ENCODE measurements at places on chromosomes 16 and 17. TPM values are rescaled to one million over a fixed set of nuclear protein-coding genes. Genes with fewer than 3 reads are reported as not detected.

DNA sequence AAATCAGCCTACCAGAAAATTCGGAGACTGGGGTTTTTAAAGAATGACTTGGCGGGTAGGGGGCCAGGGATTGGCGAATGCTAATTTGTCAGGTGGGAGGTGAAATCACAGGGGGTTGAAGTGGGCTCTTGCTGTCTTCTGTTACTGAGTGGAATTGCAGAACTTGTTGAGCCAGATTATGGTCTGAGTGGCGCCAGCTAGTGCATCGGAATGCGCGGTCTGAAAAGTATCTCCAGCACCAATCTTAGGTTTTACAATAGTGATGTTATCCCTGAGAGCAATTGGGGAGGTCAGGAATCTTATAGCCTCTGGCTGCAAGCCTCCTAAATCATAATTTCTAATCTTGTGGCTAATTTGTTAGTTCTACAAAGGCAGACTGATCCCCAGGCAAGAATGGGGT, 762 bp upstream of the RBL2 start:
- DNase-seq, result no peak

Gene TSNAXIP1
- polyA plus RNA-seq, result 0.30 TPM

Gene ODAD4
- 0.50 TPM for polyA plus RNA-seq

Gene CLEC19A
- not detected for polyA plus RNA-seq

GRCh38 chr17:48499248-48499647, 31.6 kb downstream of the HOXB1 start:
- peak; percentile 51 for DNase-seq

DNA sequence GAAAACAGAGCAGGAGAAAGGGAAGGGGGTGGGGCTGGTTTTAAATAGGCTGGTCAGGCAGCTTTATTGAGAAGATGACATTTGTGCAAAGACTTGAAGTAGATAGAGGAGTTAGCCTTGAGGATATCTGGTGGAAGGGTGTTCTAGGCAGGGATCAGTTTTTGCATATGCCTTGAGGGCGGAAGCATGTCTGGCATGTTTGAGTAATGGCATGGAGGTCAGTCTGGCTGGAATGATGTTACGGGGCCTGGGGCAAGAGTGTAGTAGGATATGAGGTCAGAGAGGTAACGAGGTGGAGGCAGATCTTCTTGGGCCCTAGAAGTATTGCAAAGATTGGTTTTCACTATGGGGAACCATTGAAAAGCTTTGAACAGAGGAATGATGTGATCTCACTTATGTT, 4.8 kb downstream of the RABEP1 start:
- DNase-seq, result no peak

DNA sequence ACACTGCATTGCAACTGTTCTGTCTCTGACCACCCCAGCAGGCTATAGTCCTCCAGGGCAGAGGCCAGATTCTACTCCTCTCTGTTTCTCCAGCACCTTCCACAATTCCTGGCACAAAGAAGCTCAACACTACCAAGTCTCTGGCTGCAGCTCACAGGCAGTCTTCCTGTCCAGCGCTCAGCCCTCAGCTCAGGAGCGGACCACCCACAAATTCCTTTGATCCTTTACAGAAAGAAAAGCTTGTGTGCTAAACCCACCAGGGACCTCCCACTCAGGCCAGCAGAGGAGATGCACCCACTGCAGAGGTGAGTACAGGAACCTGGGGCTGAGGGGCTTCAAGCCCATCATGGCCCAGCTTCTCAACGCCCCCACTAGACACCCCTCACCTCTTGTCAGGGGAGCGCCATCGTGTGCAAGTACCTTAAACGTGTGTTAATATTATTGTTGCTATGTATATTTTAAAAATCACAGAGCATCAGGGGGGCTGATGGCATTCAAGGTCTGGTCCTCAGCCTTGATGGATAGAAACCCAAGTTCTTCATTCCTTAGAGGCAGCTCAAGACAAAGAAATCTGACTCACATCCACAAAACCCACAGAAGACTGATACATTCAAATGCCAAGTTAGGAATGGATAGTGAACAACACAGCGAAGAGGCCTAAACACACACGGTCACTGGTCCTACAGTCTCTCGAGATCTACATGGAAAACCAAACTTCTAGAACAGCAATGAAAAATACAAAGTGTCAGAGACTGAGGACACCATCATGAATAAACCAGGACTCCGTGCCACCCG, 8.4 kb downstream of the HSDL1 start:
- peak; percentile 62 for DNase-seq

- no peak for DNase-seq
These were observed 244.0 kb downstream of the TMEM114 start for GRCh38 chr16:8346294-8346693.

DNA sequence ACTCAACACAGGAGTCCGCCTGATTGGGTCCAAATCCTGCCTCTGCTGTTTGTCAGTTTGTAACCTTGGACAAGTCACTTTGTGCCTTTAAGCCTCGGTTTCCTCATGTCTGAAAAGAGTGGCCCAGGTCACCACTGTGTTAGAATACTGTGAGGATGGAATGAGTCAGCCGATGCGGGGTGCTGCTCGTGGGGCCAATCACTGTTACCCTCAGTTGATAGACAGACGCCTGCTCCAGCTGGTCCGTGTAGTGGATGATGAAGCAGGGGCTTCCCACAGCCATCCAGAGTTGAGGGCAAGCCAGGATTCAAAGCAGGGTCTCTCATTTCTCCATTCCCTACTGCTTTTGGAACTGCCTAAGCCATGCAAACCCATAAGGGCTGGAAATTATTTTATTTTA, 5.8 kb downstream of the FBXL19 start:
- DNase-seq, result no peak

DNA sequence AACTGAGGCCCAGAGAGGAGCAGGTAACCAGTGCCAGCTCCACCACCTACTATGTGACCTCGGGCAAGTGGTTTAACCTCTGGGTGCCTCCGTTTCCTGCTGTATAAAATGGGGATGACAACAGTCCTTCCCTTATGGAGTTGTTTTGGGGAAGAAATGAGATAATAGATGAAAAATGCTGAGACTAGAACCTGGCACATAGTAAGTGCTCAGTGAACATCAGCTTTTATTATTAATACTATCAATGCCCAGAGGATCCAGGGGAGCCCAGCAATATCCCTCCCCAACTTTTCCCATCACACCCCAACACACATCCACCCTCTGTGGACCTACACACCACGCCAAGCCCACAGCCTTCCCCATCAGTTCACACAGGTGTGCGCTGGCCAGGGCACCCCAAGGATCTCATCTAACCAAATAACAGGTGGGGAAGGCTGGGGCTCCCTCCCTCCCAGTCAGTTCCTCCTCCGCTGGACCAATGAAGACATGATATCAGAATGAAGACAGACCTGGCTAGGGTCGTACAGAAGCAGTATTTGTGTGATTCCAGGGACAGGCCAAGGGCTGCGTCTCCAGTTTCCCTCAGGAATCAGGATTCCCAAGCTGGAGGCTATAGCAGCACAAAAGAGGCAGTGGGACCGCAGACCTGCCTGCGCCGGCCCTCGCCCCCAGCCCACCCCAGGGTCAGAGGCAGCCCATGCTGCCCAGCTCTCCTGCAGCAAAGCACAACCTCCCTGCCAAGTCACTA, 1.8 kb downstream of the ATP2A3 start:
- DNase-seq, result no peak

Gene MFAP4
- polyA plus RNA-seq, result 53.3 TPM

Gene TSEN54
- polyA plus RNA-seq, result 5.3 TPM

Gene ABCC12
- polyA plus RNA-seq, result not detected

DNA sequence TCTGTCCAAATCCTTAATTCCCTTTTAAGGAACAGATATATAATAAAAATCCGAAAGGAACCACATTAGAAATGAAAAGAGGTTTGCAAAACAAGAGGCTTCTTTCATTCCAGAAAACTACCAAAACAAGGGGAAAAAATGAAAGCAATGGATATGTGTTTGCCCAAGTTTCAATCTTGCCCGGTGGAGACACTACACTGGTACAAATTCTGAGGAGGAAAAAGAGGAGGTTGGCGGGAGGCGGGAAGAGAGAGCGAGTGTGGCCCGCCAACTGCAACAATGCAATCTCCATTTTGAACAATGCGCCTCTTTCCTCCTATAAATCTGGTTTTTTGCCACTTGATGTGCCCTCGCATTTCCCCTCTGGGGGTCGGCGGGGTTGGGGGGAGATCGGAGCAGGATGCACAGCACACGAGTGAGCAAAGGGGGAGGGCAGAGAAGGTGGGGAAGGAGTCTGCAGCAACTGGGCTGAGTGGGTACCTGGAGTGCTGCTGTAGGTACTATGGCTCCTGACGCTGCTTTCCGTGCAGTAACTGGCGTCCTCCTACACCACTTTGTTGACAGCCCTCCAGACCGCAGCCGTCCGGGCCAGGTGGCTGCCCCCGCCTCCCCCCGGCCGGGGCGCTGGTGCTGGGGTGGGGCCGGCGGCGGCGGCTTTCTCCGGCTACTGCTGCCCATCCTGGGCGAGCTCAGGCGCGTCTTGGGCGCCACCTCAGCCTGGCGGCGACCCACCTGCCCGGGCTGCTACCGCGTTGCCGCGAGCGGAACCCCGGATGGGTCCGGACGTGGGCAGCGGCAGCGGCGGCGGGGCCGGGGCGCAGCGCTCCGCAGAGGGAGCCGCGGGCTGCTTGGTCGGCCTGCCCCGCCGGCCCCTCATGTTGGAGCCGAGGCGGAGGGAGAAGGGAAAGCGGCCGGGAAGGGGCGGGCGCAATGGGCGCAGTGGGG, 93.8 kb upstream of the PLEKHM1 start:
- peak; percentile 62 for DNase-seq

Gene MYLK3
- polyA plus RNA-seq, result 0.01 TPM

Gene TBC1D3H
- polyA plus RNA-seq, result not detected

GRCh38 chr16:73125850-73126524, 78.1 kb upstream of the ZFHX3 start:
- DNase-seq, result peak; percentile 86

DNA sequence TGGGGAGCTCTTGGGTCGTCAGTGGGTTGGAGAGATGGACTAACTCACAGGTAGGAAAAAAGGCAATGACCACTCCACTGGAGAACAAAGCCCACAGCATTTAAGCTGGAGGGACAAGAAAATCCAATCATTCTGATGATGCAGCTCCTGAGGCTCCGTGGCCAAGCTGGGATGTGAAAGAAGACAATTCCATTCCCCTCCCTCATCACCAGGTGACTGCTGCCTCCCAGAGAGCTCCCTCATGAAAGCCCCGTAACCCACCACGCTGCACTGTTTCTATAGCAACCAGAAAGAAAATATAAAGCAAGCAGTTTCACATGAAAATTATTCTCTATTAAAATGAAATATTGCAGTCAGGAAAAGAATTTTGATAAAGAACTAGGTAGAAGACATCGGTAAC, 15.2 kb downstream of the ANKRD11 start:
- DNase-seq, result no peak

Gene TAT
- not detected for polyA plus RNA-seq

Gene CNTD1
- not detected for polyA plus RNA-seq

- DNase-seq, result peak; percentile 98
These were observed 124.5 kb upstream of the ZFHX3 start for GRCh38 chr16:73172241-73172972.

Gene CCL5
- polyA plus RNA-seq, result 0.07 TPM

- no peak for DNase-seq
These were observed 7.0 kb downstream of the COG1 start for GRCh38 chr17:73199751-73200317.

Gene SMYD4
- polyA plus RNA-seq, result 5.8 TPM

DNA sequence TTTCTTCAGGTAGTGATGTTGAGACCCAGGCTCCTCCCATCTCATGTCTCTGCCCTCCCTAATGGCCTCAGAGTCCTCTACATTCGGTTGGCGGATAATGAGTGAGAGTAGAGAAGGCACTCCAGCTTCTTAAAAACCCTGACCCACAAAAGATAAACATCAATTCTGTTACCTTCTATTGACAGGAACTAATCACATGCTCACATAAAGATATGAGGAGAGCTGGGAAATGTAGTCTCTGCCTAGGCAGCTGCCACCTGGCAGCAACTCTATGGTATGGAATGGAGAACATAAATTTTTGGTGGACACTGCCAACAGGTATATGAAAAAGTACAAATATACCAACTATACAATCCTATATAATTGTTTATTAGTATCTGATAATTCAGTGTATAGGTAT, 110.7 kb upstream of the HLF start:
- no peak for DNase-seq

GRCh38 chr17:22265807-22266206, 573.5 kb downstream of the KCNJ18 start:
- DNase-seq, result no peak

DNA sequence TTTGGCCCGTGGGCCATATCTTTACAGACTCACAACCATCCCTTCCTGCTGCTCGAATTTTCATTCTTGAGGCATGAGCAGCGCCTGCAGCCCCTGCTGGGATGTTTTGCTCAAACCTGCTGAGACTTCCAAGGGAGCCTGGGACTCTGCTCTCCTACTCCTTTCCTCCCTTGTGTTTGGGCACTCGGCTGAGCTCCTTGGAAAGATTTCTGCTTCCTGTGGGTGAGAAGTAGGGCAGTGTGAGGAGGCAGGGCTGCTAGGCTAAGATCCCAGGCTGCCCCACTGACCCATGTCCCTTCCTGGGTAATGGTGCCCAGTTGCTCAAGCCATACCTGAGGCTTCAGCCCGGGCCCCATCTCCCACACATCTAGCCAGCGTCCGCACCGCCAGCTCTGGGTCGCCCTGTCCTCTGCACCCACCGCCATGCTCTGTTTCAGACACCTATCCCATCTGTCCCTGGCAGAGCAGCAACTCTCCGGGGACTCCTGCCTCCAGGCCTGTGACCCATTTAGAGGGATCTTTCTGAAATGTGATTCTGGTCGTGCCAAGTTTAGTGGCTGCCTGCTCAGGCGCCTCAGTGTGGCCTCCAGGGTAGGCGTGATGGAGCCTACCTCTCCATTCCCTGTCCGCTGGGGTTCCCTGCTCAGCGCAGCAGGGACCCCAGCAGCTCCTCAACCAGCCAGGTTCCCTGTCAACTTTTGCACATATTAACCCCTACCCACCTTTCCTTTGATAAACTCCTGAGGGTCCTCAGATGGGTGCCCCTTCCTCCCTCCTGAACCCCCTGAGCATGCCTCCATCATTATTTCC, 190.1 kb downstream of the CCDC182 start:
- DNase-seq, result no peak

Gene SPNS2
- not detected for polyA plus RNA-seq

DNA sequence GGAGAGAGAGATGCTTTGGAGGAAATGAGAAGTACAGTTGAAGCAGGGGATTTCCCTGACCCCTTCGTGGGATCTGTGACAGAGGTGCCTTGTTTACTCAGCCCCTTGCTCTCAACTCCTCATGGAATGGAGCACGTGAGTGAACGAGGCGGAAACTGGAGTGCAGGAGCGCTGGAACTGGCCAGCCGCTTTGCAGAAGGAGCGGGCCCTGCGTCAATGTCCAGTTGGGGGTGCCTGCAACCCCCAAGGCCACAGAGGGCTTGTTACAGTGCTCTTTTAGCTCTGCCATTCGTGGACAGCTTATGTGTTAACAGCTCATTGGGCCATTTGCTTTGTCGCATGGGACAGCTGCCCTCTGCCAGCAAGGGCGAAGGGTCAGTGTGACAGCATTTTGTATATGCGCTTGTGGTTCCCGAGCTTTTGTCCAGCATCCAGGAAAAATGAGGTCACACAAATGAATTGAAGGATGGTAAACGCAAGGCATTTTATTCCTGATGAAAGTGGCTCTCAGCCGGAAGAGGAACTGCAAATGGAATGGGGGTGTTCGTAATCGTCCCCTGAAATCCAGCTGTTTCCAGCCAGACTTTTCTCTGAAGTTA, 1395.1 kb downstream of the CDH8 start:
- DNase-seq, result peak; percentile 1

Gene RNF222
- not detected for polyA plus RNA-seq
